ENCODE measurements at places on chromosomes 13 and 19. TPM values are rescaled to one million over a fixed set of nuclear protein-coding genes. Genes with fewer than 3 reads are reported as not detected.

- no peak for DNase-seq
- H3K27me3 ChIP-seq: no peaks in the 10 kb centered on the region
- H3K27ac ChIP-seq: no peak overlapping the region
- peaks cover 25% of the 10 kb centered on the region for H3K4me1 ChIP-seq
- no peak overlapping the region for H3K4me3 ChIP-seq
- peaks cover 4% of the 10 kb centered on the region for H3K36me3 ChIP-seq
Observed at GRCh38 chr19:38730731-38731589, 13.3 kb downstream of the CAPN12 start.

ZNF844 gene
- 4.0 TPM for total RNA-seq

ANKRD24 gene
- 1.6 TPM for total RNA-seq

DNA sequence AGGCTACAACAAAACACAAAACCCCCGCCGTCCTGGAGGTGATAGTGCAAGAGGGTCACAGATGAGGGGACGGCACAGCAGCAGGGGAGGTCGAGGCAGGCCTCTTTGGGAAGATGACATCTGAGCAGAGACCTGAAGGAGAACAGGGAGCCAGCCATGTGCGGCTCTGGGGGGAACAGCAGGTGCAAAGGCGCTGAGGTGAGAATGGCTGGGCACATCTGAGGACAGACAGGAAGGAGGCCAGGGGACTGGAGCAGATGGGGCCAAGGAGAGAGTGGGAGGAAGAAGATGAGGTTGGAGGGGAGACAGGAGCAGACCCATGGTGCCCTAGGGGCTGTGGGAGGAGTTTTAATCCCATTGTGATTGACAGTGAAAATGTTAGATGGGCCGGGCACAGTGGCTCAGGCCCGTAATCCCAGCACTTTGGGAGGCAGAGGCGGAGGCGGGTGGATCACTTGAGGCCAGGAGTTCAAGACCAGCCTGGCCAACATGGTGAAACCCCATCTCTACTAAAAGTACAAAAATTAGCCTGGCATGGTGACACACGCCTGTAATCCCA is 1.8 kb upstream of the CKM start:
- no peak overlapping the region for H3K27ac ChIP-seq
- DNase-seq: no peak
- H3K4me3 ChIP-seq: no peak overlapping the region
- H3K4me1 ChIP-seq: peaks cover 3% of the 10 kb centered on the region
- H3K36me3 ChIP-seq: no peaks in the 10 kb centered on the region

DNA sequence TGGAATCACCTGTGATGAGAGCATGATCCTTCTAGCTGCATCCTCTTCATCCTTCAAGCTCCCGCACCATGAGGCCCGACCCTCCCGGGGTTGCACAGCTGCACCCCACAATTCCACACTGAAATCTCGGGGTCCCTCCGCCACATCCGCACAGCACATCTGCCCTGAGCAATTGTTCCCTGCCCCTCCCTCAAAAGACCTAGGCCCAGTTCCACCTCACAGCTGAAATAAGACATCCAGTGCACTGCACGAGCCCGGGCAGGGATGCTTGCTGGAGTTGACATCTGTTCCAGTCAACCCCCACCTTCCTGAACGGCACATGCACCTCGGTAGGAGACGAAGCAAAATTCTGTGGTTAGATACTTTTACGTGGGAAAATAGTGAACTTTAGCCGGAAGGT is 14.7 kb upstream of the SOX1 start:
- no peaks in the 10 kb centered on the region for H3K36me3 ChIP-seq
- H3K4me1 ChIP-seq: no peaks in the 10 kb centered on the region
- no peak overlapping the region for H3K4me3 ChIP-seq

DNA sequence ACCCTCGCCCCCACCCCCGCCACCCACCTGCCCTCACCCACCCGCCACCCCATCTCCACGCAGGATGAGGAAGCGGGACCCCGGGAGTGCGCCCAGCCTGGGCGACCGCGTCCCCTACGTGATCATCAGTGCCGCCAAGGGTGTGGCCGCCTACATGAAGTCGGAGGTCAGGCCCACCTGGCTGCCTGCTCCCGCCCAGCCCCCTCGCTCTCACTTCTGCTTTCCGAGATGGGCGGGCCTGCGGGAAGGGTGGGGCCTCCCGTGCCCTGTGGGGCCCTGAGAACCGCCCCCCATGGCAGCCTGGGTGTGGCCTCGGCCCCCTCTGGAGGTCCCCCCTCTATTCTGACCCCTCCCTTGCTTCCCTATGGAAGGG is 3.1 kb upstream of the SPIB start:
- peaks cover 11% of the 10 kb centered on the region for H3K4me1 ChIP-seq
- no peak overlapping the region for H3K27ac ChIP-seq
- peak; percentile 50 for DNase-seq
- H3K27me3 ChIP-seq: peaks cover 22% of the 10 kb centered on the region
- peaks cover 33% of the 10 kb centered on the region for H3K36me3 ChIP-seq
- H3K4me3 ChIP-seq: no peak overlapping the region

- peaks cover 19% of the 10 kb centered on the region for H3K27me3 ChIP-seq
- no peak overlapping the region for H3K27ac ChIP-seq
- peaks cover 5% of the 10 kb centered on the region for H3K36me3 ChIP-seq
- peak overlapping the region; percentile 67 for H3K4me3 ChIP-seq
- no peak for DNase-seq
Observed at GRCh38 chr19:49133621-49134454, 14.5 kb downstream of the PPFIA3 start.

- H3K36me3 ChIP-seq: no peaks in the 10 kb centered on the region
- peaks cover 10% of the 10 kb centered on the region for H3K27me3 ChIP-seq
- no peak overlapping the region for H3K4me3 ChIP-seq
- no peaks in the 10 kb centered on the region for H3K4me1 ChIP-seq
- no peak overlapping the region for H3K27ac ChIP-seq
Observed at GRCh38 chr13:100019780-100020356, 38.3 kb downstream of the ZIC2 start.

DNA sequence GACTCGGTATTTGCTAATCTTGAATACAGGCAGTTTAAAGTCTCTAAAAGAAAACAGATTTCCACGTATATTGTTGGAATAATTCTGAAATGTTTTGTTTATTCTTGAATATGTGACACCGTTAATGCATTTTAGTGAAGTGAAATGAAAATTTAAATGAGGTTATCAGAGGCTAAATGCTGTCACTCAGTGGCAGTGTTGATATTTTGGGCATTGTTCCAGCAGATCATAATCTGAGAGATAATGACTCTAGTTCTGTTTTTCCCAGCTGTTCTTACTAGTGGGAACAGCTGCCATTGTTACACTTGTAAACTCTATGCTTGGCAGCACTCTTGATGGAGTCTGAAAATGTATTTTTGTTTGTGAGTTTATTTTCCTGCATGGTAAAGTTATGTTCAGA is 365.6 kb upstream of the SLC10A2 start:
- no peak for DNase-seq
- no peak overlapping the region for H3K4me3 ChIP-seq
- no peaks in the 10 kb centered on the region for H3K27me3 ChIP-seq
- no peaks in the 10 kb centered on the region for H3K36me3 ChIP-seq
- no peak overlapping the region for H3K27ac ChIP-seq

MBD3L3 gene
- not detected for total RNA-seq

- no peak for DNase-seq
- no peaks in the 10 kb centered on the region for H3K27me3 ChIP-seq
- H3K27ac ChIP-seq: no peak overlapping the region
- H3K36me3 ChIP-seq: no peaks in the 10 kb centered on the region
- no peaks in the 10 kb centered on the region for H3K4me1 ChIP-seq
Observed at GRCh38 chr13:68007576-68007975, 777.4 kb upstream of the PCDH9 start.

DNA sequence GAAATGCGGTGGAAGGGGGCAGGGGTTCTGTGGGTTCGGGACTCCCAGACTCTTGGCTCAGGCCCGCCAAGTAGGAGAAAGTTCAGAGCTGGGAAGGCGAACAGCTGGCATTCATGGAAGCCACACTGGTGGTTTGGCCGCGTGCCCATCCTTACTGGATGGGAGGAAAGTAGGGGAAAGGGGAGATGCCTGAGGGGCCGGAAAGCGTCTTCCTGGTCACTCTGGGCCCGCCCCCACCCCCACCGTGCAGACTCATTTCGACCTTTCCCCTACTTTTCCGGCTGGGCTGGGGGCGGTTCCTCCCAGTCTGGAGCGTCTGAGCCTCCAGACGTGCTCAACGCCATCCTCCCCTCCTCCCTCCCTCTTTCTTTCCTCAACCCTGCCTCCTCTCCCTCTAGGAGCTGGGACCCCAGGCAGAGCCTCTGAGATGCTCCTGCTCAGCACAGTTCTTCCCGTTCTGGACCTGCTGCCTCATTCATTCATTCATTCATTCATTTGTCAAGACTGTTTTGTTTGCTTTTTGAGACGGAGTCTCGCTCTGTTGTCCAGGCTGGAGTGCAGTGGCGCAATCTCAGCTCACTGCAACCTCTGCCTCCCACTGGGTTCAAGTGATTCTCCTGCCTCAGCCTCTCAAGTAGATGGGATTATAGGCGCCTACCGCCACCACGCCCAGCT is 3.5 kb downstream of the ANGPTL4 start:
- peaks cover 17% of the 10 kb centered on the region for H3K4me1 ChIP-seq
- H3K4me3 ChIP-seq: no peak overlapping the region
- DNase-seq: no peak
- H3K27ac ChIP-seq: no peak overlapping the region

CEACAM16 gene
- total RNA-seq: not detected

GRCh38 chr13:80338781-80339562 is 2.0 kb downstream of the SPRY2 start:
- H3K4me1 ChIP-seq: peaks cover 12% of the 10 kb centered on the region
- H3K27ac ChIP-seq: no peak overlapping the region
- H3K27me3 ChIP-seq: peaks cover 35% of the 10 kb centered on the region
- peak; percentile 25 for DNase-seq

RFPL4A gene
- not detected for total RNA-seq

DNA sequence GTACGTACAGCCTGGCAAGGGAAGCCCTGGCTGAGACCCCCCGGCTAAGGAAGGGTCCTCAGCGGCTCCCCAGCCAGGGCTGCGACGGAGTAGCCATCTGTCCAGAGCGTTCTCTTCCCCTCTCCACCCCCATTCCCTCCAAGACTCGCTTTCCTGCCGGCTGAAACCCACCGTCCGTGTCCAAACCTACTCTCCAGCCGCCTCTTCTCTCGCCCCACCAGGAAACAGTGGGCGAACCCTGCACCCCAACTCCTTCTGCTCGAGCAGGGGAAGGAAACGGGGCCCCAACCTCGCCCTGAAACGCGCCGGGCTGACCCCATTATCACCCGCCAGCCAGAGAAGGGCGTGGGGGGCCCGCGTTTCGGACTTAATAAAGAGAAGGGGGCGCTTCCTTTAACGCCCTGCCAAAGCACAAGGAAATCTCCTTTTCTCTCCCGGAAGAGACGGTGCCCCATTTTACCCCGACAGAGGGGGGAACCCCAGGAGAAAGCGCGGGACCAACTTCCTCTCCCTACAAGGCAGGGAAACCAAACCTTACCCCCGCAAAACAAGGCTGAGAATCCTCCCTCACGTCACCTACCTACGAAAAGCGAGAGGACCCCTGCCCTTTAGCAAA is 2.5 kb downstream of the ZC3H4 start:
- peak overlapping the region; percentile 95 for H3K4me3 ChIP-seq
- peak; percentile 42 for DNase-seq
- H3K27me3 ChIP-seq: no peaks in the 10 kb centered on the region
- peak overlapping the region; percentile 97 for H3K27ac ChIP-seq
- peaks cover 49% of the 10 kb centered on the region for H3K36me3 ChIP-seq

GRCh38 chr19:14497228-14497921 is 1.4 kb upstream of the GIPC1 start:
- peaks cover 7% of the 10 kb centered on the region for H3K4me1 ChIP-seq
- DNase-seq: no peak
- H3K36me3 ChIP-seq: no peaks in the 10 kb centered on the region
- no peaks in the 10 kb centered on the region for H3K27me3 ChIP-seq
- peak overlapping the region; percentile 18 for H3K27ac ChIP-seq

DNA sequence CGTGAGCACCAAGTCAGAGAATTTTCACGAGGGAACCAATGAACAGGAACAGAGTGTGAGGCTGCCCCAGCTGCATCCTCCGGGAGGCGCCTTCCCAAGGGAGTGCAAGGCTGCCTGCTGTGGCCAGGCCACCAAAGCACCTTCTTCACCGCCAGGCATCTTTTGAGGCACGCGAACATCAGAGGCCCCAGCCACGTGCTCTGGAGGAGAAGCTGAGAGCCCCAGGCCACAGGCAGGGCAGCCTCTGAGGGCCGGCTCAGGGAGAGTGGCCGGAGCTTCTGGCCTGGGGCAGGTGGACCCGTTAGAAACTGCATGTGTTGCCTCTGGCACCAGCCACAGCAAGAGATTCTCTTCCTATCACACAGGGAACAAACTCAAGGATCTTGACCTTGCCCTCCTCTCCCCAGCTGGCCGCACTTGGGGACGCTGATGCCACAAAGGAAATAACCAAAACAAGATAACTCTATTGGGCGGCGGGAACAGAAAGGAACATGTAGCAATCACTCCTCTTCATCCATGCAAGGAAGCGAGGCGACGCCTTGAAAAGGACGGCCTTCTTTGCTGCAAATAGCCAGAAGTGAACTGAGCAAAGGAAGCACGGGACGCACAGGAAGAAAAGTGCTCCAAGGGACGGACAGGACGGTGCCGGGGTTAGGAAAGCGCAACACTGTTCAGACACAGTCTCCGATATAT is 19.9 kb downstream of the GAS6 start:
- H3K27me3 ChIP-seq: peaks cover 11% of the 10 kb centered on the region
- no peak overlapping the region for H3K4me3 ChIP-seq
- H3K27ac ChIP-seq: no peak overlapping the region
- peaks cover 4% of the 10 kb centered on the region for H3K36me3 ChIP-seq

DNA sequence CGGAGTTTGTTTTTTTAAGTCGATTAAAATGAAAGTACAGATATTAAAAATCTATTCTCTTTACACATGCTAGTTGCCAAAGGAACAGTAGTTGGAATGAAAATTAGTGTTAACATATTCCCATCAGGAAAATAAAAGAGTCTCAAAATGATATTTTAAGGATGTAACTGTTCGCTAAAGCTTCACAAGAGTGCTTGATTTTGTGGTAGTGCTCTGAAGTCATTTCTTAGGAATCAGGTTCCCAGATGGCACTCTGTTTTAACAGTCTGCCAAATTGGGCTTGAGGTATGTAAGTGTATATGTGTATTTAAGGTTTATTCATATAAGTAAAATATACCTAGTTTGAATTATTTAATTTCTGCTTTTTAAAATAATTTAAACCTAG is 128.8 kb downstream of the LMO7 start:
- H3K4me1 ChIP-seq: peaks cover 62% of the 10 kb centered on the region
- peaks cover 23% of the 10 kb centered on the region for H3K36me3 ChIP-seq
- H3K27me3 ChIP-seq: no peaks in the 10 kb centered on the region

DNA sequence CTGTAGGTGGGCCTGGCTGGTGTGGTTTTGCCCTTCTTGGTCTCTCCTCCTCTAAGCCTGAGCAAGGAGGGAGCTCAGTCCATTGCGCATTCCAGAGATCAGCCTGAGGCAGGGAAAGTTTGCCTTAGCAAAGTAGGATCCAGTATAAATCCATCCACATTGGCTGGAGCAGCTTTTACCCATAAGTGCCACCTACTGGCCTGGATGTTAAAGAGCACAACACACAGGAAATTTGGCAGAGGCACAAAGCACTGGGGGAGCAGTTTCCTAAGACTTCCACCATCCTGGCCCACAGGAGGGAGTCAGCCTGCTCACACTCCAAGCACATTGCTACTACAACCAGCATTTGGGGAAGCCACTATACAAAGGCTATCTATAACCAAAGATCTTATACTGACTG is 1124.2 kb downstream of the SLITRK1 start:
- H3K27ac ChIP-seq: no peak overlapping the region
- no peaks in the 10 kb centered on the region for H3K36me3 ChIP-seq
- no peaks in the 10 kb centered on the region for H3K27me3 ChIP-seq
- H3K4me1 ChIP-seq: no peaks in the 10 kb centered on the region
- H3K4me3 ChIP-seq: no peak overlapping the region

GRCh38 chr19:21022996-21023395 is 2.5 kb downstream of the ZNF430 start:
- DNase-seq: peak; percentile 33
- H3K4me3 ChIP-seq: peak overlapping the region; percentile 100
- H3K4me1 ChIP-seq: peaks cover 55% of the 10 kb centered on the region
- H3K27me3 ChIP-seq: no peaks in the 10 kb centered on the region
- peak overlapping the region; percentile 100 for H3K27ac ChIP-seq

All from activated naive CD8-positive, alpha-beta T cell treated with anti-CD3 and anti-CD28 coated beads for 36 hours (primary cell).